ENCODE measurements at places on chromosomes 6 and 20.

- DNase-seq: no peak
These were observed 19.9 kb downstream of the EZR start for GRCh38 chr6:158799051-158799792.

DNA sequence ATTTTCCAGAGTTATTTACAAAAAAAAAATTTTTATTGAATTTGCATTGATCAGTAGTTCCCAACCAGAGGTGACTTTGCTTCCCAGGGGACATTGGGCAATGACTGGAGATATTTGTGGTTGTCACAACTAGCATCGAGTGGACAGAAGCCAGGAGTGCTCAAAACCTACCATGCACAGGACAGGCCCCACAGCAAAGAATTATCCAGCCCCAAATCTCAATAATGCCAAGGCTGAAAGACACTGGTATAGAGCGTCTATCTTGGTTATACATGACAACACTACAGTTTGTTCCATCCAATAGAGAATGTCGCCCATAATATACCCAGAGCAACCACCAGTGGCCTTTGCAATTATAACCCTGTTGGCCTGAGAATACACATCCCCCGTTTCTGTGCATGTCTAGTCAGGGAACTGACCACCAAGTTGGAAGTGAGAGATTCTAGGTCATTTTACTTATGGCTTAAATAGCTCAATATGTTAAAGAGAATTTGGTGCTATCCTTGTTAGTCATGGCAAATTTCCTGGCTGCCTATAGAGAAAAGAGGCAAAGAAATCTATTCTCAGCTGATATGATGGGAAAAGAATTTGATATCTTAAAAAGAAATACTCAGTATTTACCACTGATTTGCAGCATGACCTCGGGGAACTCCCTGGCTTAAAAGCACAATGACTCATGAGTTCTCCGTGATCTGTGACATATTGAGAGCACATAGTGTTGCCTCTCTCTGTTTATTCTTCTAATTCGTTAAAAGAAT is 76.0 kb upstream of the ADTRP start:
- DNase-seq: no peak

GRCh38 chr6:169868458-169868857 is 117.0 kb downstream of the ERMARD start:
- peak; percentile 33 for DNase-seq

DNA sequence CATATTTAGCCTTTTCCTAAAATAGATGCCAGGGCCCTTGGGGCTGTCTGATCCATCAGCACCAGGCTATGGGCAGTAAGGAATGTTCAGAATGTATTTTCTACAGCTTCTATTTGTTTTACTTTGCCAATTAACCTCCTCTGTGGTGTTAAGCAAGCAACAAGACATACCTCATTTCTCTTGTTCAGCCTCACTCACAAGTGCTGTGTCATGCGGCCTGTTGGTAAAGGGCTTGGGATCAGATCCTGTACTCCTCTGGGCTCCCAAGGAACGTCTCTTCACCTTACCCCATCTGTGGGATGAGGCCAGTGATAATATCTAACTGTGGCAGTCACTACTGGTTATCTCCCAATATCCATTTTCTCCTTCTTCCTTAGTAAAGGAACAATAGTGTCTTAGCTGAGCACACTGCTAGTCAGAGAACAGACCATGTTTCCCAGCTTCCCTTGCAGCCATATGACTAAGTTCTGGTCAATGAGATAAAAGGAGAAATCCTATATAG is 7.0 kb upstream of the DSTN start:
- DNase-seq: no peak

GRCh38 chr6:42118162-42119001 is 24.0 kb downstream of the C6orf132 start:
- no peak for DNase-seq

DNA sequence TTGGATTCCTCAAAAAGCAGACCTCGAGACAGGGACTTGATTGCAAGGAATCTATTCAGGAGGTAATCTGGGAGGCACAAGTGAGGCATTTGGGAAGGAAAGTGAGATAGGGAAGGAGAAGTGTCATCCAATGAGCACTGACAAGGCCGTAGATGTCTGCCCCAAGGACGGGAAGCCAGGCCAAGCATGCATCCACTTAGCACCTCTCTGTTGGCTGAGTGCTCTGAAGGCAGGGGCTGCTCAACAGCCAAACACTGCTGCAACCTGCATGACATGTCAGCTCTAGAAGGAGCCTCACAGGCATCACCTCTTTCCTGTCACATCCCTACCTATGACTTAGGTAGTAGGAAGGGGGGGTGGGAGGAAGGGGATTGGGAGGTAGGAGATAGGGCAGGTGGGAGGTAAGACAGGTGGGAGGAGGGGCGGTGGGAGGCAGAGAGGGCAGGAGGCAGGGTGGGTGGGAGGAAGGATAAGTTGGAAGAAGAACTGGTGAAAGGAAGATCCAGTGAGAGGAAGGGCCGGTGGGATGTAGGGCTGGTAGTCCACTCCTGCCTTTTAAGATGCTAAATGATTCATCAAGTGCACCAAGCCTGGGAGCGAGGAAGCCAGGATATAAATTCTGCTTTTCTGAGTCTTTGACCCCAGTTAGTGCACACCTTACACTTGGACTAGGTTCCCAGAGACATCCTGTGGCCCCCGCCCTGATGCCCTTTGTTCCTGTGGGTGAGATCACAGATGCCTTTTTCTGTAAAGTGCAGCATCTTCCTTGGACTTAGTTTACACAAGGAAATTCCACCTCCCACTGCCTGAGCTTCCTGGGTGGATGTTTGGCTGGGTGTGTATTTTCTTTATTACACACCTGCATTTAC is 83.8 kb upstream of the NXT1 start:
- no peak for DNase-seq

- DNase-seq: no peak
These were observed 79.0 kb upstream of the ZNF217 start for GRCh38 chr20:53672484-53673129.
